Left ventricle myocardium inferior (tissue), 1 donor: ENCODE measurements at places on chromosomes 4 and X. TPM values are rescaled to one million over a fixed set of nuclear protein-coding genes. Genes with fewer than 3 reads are reported as not detected.

DNA sequence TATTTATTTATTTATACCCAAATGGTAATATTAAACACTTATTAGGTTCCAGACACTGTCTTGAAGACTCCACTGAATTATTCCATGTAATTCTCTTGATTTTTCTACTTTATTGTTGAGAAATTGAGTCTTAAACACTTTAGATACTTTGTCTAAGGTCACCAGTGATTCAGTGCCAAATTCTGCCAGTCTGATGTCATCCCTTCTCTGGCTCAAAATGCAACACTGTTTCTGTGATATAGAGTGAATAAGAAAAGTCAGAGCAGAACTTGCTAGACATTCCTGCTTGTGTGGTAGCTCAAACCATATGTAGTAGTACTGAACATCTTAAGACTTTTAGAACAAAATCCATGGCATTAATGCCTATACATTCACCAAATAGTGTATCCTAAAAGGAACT is 164.3 kb downstream of the GABRB1 start:
- DNase-seq, result no peak

IL3RA gene
- 6.9 TPM for total RNA-seq

- no peak for DNase-seq
Measured at GRCh38 chrX:40100537-40101429, 3.0 kb upstream of the BCOR start.

DNA sequence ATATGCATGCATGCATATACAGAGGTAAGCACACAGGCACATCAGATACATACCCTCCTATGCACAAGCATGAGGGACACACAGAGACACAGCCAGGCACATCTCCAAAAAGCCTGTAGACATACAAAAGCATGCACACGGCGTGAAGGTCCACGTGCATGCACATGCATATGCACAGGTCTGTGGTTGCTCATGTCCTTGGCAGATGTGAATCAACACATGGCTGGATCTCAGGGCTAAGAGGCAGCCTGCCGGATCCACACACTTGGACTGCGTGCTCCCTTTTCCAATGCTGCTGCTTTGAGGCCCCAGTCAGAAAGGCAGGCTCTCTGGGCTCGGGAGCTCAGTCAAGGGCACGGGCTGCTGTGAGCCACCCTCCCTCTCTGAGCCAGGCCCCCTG is 3.6 kb downstream of the STARD8 start:
- DNase-seq, result no peak

- DNase-seq, result no peak
Measured at GRCh38 chrX:14672611-14673172, 143.4 kb downstream of the GLRA2 start.

GRCh38 chrX:136228839-136229207 is 22.4 kb downstream of the MAP7D3 start:
- DNase-seq, result no peak

DNA sequence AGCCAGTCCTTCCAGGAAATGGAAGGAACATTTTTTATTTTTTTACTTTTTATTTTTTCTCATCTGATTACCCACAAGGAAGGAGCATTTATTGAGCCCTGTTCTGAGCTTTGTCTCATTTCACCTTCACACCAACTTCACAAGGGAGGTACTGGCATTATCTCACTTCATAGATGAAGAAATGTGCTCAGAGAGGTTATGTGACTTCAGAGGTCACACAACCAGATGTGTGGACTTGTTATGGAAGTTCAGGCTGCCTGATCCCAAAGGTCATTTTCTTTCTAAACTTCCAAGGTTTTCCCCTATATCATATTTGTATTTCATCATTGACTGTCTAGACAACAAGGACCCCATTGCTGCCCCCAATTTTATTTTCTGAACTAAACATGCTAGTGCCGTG is 160.3 kb downstream of the DCLK2 start:
- no peak for DNase-seq

DNA sequence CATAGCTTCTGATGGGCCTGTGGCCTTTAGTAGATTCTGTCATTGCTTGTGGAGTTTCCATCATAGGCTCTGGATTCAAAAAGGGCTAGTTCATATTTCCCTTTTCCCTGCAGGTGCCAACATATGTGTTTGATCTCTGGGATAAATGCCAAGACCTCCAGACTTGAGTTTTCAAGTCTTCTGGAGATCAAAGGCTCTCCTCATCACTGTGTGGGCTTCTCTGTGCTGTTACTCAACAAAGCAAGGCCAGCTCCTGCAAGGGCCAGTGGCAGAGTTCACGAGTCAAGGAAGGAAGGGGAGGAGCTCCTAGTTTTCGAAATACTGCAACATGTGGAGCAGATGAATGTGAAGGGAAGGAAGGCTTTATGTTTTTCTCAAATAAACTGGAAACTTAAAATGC is 62.7 kb upstream of the SCML1 start:
- DNase-seq, result no peak

TACR3 gene
- not detected for total RNA-seq

- DNase-seq, result no peak
Measured at GRCh38 chr4:21374641-21375368, 573.8 kb downstream of the KCNIP4 start.

STPG2 gene
- total RNA-seq, result not detected

TRPC3 gene
- total RNA-seq, result 0.25 TPM

- no peak for DNase-seq
Measured at GRCh38 chrX:9569876-9570301, 105.0 kb downstream of the TBL1X start.

GRCh38 chr4:115229873-115230272 is 116.5 kb upstream of the NDST4 start:
- DNase-seq, result no peak

- DNase-seq, result peak; percentile 26
Measured at GRCh38 chr4:37802068-37802666, 24.3 kb upstream of the PGM2 start.

GRCh38 chrX:47643926-47644325 is 6.4 kb downstream of the ELK1 start:
- DNase-seq, result no peak

STK26 gene
- 0.80 TPM for total RNA-seq

ANXA10 gene
- total RNA-seq, result not detected

DNA sequence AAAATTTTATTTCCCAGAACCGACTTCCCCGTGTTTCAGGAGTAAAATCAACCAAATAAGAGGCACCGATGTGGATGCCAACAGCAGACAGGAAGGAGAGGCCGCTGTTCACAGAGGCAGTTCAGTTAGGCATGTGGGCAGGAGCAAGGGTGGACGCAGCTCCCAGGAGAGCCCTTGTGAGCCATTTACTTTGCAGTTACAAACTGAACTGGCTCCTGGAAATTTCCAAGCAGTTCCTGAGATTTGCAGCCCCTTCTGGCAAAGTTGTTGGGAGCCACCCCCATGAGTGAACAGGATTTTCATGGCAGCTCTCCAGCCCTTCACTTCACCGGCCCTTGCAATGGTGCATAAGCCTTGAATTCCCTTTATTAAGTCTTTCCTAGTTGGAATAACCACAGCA is 189.1 kb downstream of the AFAP1 start:
- no peak for DNase-seq

- no peak for DNase-seq
Measured at GRCh38 chr4:83110970-83111750, 3.4 kb downstream of the PLAC8 start.

GRCh38 chrX:118062048-118062789 is 54.4 kb downstream of the KLHL13 start:
- no peak for DNase-seq

GRCh38 chr4:110639207-110640090 is 16.6 kb upstream of the PITX2 start:
- DNase-seq, result no peak

SPARCL1 gene
- total RNA-seq, result 292 TPM

- DNase-seq, result no peak
Measured at GRCh38 chrX:103399744-103400143, 23.4 kb downstream of the BEX3 start.

DNA sequence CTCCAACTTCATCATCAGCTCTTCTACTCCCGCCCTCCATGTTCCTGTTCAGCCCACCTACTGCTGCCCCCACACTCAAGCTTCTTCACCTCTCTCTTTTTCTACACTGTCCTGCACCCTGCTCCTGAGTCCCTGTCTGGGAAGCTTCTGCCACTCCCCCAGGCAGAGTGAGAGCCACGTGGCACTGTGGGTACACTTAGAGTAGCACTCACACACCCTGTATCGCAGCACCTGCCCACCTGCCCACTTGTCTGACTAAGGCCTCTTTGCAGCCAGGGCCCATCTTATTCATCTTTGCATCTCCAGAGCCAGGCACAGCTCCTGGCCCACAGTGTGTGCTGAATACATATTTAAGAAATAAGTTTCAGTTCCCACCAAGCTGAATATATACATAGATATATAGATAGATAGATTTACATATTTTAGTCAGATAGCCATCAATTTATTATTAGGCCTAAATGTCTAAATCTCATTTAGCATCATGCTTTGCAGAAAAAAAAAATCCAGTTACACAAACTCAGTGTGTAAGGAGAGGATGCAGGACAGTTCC is 24.9 kb downstream of the CCDC149 start:
- DNase-seq, result no peak

- no peak for DNase-seq
Measured at GRCh38 chr4:26566133-26566532, 17.8 kb upstream of the TBC1D19 start.

DNA sequence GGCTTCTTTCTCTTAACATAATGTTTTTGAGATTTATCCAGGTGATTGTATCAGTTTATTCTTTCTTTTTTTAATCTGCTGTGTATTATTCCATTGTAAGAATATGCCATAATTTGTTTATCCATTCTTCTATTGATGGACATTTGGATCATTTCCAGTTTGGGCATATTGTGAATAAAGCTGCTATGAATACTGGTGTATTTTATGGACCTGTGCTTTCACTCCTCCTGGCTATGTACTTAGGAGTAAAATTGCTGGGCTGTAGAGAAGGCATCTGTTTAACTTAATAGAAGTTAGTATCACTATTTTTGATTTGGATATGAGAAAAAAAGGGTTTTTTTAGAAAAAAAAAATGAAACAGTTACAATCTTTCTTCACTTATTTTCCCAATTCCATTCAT is 50.0 kb upstream of the FAM9C start:
- DNase-seq, result no peak

GRCh38 chr4:75557696-75558095 is 1.8 kb downstream of the ODAPH start:
- DNase-seq, result no peak

NWD2 gene
- not detected for total RNA-seq

GRCh38 chr4:130329036-130329435 is 1233.1 kb downstream of the C4orf33 start:
- DNase-seq, result no peak

RTL9 gene
- 0.66 TPM for total RNA-seq

FGFBP2 gene
- 1.2 TPM for total RNA-seq
